ENCODE measurements at places on chromosomes 13 and 19.

DNA sequence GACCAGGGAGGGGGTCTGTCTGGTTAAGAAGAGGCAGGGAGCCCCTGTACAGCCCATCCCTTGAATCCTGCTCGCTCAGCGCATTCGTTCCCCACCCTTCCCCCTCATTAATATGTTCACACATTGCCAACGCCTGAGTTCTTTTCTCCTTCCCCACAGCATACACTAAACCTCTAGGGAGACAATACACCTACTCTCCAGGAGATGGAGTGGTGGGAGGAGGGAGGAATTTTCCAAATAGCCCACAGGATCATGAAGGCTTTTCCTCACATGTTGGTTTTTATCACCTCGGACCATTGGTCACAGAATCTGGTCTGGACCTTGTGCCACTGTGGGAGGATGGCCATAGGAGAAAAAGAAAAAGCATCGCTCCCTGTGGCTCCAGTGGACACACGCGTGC lies 294.9 kb downstream of the SHISA2 start:
- DNase-seq, result no peak

GRCh38 chr19:18233224-18233825 lies 7.1 kb upstream of the PDE4C start:
- no peak for DNase-seq

- peak; percentile 52 for DNase-seq
Observed at GRCh38 chr13:35157143-35157755, 215.2 kb downstream of the NBEA start.

- DNase-seq, result no peak
Observed at GRCh38 chr13:98285852-98286594, 109.0 kb upstream of the RNF113B start.

Measured in KG1 (cell line).